ENCODE measurements at places on chromosomes 1 and 21. TPM values are rescaled to one million over a fixed set of nuclear protein-coding genes. Genes with fewer than 3 reads are reported as not detected.

DNA sequence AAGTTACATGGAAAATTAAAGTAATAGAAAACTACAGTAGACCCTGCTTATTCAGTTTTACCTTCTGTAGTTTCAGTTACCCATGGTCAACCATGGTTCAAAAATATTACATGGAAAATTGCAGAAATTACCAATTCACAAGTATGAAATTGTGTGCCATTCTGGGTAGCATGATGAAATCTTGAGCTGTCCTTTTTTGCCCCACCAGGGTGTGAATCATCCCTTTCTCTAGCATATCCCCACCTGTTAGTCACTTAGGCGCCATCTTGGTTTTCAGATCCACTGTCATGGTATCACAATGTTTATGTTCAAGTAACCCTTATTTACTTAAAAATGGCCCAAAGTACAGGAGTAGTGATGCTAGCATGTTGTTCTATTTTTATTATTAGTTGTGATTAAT lies 3.5 kb upstream of the LRIF1 start:
- no peak for DNase-seq

GRCh38 chr1:190126728-190127127 lies 350.9 kb downstream of the BRINP3 start:
- DNase-seq, result no peak

- no peak for DNase-seq
These were observed 623 bp downstream of the RPL22 start for GRCh38 chr1:6198646-6199297.

GRCh38 chr21:33977721-33978369 lies 62.2 kb upstream of the ATP5PO start:
- DNase-seq, result no peak

- DNase-seq, result no peak
These were observed 176.2 kb downstream of the IGSF21 start for GRCh38 chr1:18283601-18284385.

UBL4B gene
- not detected for polyA plus RNA-seq

ADAM30 gene
- not detected for polyA plus RNA-seq

PSMD4 gene
- 147 TPM for polyA plus RNA-seq

TTC24 gene
- polyA plus RNA-seq, result 0.07 TPM

All from left lung (tissue), 14 donors.